Large intestine (tissue), 12 donors: ENCODE measurements at places on chromosomes 1 and 21.

- DNase-seq: no peak
Measured at GRCh38 chr1:47757226-47757975, 239.8 kb downstream of the TRABD2B start.

DNA sequence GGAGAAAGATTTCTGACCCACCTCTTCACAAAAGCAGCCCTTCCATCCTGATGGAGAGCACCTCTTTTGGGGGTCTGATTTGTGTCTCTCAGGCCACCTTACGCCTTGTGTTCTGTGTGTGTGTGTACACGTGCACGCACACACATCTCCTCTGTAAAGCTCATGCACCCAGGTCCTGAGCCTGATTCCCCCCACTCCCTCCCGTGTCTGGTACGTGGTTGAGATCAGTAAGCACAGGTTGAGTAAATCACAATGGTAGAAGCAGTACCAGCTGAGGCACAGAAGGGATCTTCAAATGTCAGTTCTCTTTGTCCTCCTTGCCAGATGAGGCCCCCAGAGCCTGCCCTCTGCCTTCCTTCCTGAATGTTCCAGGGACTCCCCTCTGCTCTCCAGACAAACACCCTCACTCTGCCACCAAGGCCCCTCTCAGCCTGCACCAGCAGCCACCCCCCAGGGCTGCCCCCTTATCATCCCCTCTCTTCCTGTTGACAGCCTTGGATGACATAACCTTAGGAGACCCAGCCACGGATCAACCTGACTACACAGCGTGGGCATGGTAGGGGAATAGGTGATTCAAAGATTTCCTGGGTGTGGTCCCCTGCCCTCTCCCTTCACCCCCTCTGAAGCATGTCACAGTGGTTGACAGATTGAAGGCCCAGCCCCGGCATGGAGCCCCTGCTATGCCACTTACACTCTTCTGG is 112.8 kb downstream of the HIVEP3 start:
- no peak for DNase-seq

DNA sequence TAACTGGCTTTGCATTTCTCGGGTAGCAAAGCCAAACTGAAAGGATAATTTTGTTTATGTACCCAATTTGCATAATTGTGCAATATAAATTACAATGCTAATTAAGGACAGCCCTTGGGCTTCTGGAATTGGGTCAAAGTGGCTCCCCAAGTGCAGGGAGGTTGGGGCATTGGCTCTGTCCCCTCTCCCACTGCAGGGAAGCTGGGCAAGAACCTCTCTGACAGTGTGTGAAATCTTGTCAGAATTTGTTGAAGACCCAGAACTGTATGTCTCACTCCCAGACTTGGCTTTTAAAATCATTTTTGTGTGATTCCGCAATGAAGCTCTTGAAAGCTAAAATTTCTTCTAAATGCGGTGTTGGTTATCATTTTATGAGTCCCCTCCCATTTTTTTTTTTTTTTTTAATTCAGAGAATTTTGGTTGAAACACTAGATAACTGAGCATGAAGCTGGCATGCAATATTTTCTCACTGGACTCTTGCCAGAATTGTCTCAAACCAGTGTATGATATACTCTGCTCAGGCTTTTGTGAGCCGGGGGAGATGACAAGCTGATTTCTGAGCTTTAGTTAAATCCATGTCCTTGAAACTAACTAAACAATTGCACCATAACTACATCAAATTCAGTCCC is 878.9 kb upstream of the CXADR start:
- no peak for DNase-seq

- DNase-seq: no peak
Measured at GRCh38 chr1:92091625-92092024, 11.5 kb downstream of the BTBD8 start.

DNA sequence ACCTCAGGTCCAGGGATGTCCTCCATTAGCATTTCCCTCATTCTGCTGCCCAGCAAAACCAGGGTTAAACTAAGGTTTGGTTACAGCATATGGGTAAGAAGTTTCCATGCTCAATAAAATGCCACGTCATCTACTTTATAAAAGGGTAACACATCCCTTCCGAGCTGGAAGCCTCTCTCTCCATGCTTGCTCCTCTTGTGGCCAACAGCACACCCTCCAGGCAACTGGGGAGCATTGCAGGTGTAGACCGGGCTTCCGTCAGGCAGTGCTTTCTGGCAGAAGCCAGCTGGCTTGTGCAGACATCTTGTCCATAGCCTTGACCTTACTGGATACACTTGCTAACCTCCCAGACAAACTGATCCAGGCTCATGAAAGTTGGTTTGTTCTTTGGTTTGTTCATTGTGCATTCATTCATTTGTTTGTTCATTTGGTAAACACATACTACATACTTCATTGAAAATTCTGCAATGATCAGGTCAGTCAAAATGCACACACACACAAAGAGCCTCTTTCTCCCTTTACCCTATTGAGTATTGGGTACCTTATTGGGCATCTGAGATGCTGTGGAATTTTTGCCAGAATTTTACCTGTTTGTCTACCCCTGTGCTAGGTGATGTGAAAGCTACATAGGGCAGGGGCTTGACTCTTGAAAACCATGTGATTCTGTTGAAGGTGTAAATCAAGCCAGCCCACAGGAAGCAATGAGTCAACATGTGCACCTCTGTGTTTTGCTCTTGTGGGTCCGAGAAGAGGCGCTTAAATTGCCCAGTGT is 422.8 kb downstream of the CAMTA1 start:
- DNase-seq: no peak

GRCh38 chr1:29470788-29471119 is 234.4 kb downstream of the PTPRU start:
- DNase-seq: no peak

DNA sequence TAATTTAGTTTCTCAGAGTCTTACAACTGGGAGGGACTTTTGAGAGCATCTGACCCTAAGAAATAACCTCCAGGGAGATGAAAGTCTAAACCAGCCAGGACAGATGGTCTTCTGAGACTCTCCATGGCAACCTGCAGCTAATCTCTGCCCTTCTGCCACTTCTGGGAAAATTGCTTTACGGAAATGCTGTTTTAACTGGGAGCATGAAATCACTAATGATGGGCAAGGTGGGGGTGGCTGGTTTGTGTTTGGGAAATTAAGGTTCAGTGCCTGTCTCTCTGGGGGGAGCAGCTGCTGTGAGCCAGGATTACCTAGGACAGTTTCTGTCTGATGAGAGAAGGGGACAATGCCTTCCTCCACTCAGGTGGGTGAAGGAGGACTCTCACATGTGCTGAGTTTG is 33.2 kb downstream of the ROR1 start:
- DNase-seq: peak; percentile 17

- no peak for DNase-seq
Measured at GRCh38 chr1:36211307-36211706, 12.9 kb upstream of the THRAP3 start.

DNA sequence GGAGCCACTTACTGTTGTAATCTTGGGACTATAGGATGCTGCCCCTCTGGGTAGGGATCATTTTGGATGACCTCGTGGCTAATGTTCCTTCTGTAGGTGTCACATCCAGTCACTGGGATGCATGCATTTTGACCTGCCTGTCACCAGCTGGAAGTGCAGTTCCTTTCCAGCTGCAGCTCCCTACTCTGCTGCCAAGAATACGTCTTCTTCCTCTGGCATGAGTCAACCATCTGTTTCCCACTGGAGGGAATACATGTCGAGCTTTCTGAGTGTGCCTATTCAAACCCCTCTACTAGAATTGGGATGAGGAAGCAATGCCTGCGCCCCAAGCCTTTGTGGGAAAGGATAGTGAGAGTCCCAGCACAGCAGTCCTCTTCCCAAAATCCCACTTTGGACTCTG is 415.5 kb upstream of the ADAMTS5 start:
- DNase-seq: no peak

- no peak for DNase-seq
Measured at GRCh38 chr1:210676539-210676938, 347.8 kb downstream of the HHAT start.

DNA sequence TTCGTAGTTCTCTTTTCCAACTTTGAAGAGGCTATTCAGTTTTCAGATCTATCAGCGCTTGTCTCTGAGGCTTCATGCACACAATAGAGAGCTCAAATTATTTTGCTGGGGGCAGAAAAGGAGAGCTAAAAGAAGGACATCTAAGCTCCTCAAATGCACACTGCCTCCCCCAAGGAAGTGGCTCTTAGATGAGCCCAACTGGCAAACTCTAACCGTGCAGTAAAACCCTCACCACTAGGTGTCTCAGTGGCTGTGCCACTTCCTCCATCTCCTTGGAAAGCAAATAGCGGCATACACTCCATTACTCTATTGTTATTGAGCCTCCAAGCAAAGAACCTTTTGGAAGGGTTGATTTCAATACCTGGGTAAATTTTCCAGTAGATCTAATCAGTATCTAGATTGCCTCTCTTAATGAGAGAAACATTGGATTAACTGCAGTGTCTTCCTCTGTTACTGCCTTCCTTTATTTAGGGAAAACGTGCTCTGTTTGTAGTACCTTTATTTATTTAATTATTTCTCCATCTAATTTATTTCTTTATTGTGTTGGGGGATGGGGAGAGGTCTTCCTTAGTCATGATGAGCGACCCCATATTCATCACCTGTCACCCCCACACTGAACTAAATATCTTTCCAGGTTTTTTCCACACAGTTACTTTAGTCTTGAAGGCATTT is 9.2 kb upstream of the SFPQ start:
- peak; percentile 62 for DNase-seq

DNA sequence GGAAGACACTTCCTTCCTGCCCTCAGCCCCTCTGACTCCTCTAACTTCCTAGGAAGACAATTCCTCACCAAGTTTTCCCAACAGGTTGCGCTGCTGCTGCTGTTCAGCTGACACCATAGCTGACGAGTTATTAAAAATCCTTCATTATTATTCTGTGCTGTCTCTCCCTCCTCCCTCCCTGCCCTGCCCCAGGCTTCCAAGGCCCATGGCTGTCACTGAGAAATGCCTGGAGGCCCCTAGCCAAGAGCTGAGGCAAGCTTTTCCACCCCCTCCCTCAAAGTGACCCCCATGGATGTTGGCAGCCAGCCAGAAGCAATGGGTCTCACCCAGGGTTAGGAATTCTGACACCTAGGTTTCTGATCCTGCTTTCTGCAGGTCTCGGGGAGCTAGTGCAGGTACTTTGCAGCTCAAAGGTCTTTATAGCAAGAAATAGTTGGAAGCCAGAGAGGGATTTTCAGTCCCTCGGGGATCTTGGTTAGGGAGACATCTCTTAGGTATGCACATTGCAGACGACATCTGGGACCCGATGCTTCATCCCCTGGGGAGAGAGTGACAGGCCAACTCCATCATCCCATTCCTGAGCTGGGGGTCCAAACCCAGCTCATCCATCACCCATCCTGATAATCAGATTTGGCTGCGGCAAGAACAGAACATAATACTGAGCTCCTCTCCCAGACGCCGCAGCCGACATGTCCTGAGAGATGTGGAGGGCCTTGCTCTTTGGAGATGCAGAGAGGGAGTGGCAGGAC is 65.0 kb downstream of the KIRREL1 start:
- no peak for DNase-seq

- DNase-seq: peak; percentile 12
Measured at GRCh38 chr1:89822109-89822962, 1.5 kb downstream of the LRRC8D start.

DNA sequence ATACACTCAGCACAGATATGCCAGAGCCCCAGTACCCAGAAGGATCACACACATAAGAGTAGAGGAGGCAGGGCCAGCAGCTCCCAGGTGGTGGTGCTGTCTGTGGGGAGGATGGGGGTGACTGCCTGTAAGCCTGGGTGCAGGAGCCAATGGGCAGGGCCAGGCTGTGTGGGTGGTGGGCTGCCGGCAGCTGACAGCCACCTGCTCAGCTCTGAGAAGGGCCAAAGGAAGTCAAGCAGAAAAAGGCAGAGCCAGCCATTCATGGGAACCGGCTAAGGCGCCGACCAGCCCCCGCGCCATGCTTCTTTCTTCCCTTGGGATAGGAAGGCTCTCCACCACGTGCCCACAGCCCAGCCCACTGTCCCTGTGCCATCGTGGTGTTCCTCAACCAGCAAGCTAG is 14.1 kb downstream of the PIK3C2B start:
- no peak for DNase-seq

GRCh38 chr1:182215764-182216163 is 154.3 kb upstream of the ZNF648 start:
- DNase-seq: no peak

- no peak for DNase-seq
Measured at GRCh38 chr1:113094506-113094905, 21.5 kb downstream of the LRIG2 start.

DNA sequence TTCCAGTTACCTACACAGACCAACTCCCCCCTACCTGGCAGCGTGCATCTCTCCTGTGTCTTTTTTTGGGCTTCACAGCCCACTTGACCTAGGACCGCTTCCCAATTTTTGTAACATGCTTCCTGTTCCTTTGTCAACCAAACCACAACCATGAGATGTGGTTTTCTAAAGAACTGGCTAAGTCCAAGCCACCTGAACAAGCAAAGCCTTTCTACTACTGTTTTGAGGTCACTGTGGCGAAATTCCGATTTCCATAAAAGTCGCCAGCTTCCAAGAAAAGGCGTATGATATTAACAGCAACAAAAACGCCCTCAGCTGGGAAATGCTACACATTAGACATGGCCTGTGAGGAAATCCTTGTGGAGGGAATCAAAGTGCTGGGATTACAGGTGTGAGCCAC is 12.7 kb upstream of the AK2 start:
- DNase-seq: no peak

- no peak for DNase-seq
Measured at GRCh38 chr1:187943606-187944403, 1115.1 kb downstream of the PLA2G4A start.

- DNase-seq: no peak
Measured at GRCh38 chr1:176994931-176995596, 169.4 kb downstream of the ASTN1 start.

GRCh38 chr1:151494741-151495281 is 16.4 kb upstream of the CGN start:
- DNase-seq: peak; percentile 77

GRCh38 chr1:213982289-213982671 is 5.5 kb upstream of the PROX1 start:
- no peak for DNase-seq

DNA sequence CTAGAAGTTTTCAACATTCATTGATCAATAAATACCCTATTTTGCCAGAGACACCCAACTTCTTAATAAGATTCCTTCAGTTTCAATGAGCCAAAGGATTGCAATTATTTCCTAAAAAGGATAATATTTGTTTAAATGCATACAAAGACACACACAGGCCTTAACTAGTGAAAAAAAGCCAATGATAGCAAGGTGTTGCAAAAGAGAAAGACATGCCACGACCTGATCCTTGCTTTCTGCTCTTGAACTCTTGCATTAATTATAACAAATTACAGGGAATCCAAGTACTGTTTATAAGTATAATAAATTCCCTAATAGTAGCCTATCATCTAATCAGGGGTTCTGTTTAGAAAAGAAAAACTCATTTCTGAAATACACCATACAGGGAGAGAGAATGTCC is 131.1 kb downstream of the PTPN14 start:
- no peak for DNase-seq
